ENCODE measurements at places on chromosomes 12 and 14.

DNA sequence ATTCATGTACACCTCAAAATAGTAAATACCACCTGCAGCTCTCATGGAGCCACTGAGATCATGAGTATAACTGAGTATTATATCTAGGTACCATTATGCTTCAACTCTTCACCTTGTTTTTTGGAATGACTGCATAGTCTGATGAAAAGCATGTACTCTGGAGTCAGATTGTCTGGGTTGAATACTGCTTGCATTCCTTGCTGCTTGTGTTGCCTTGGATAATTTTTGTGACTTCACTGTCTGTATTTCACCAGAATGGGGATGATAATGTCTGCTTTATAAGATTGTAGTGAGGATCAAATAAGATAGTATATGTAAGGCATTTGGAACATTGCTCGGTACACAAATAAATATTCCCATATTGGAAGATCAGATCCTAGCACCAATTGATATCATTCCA lies 54.2 kb downstream of the SUSD6 start:
- DNase-seq, result no peak

DNA sequence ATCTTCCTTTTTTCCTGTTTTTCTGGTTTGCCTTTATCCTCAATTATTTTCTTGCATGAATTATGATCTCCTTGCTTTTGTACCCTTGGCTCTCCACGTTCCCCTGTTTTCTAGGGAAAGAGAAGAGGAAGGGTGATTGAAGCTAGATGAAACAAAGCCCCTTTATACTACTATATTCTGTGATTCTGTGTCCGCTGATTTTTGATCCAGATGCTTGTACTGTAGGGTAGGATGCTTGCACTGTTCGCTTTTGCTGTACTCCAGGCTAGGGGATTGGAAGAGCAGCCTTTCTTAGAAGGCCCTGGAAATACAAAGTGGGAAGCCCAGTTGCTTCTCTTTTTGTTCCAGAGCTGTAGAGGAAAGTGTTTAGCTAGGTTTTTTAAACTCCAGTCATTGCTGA lies 35.1 kb upstream of the KLHDC2 start:
- DNase-seq, result no peak

- DNase-seq, result no peak
Measured at GRCh38 chr12:105078712-105079570, 5.3 kb downstream of the ALDH1L2 start.

GRCh38 chr12:46679754-46680153 lies 146.0 kb downstream of the SLC38A4 start:
- no peak for DNase-seq

DNA sequence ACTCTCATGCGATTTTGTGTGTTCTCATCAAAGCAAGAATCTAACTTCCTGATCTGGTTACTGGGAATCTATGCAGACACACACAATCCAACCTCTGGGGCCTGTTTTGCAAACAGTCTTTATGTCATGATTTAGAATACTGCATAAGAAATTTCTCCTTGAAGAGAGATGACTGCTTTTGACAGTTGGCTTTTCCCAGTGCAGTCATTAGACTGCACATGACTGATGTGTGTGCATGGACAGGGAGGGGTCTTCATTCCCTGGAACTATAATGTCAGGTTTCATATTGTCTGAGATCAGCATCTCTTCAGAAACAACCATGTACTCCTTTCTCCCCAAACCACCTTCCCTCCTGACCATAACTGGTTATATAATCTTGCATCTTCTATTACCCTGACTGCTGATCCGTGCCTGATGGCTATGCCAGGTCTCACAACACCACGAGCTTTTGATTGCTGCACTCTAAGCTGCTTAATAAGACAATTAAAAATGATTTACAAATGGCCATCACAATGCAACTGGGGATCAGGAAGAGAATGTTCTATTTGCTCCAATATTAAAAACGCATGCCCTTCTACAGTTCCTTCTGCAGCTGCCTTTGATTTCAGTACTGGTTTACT lies 995.4 kb downstream of the NRXN3 start:
- DNase-seq, result peak; percentile 4

DNA sequence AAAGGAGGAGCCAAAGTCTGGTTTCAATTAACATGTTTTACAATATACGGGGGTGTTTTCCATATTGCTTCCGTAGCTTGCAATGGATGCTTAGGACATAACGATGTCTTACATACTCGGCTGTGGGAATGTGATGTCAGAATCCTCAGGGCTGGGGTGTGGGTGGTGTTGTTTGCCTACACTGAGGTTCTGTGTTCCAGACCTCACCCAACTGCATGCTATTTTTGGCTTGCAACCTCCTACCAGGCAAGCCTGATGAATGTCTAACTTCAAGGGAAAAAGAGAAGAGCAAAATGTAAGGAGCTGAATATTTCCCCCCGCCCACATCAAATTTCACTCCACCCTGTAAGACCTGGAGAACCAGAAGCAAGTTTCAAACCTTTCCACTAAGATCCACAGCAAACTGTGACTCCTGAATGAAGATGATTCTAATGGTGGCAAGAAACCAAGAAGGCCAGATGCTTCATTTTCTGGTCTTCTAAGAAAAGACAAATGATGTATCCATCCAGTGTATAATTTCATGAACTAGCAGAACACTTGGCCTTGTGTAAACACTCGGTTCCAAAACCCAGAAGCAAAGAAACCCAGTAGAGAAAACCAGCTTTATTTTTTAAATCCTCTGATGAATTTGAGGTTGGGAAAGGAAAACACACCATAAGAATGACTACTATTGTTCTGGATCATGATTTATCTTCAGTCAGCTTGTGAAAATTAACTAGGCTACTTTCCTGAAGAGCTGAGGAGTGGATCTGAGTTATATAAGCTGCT lies 227.9 kb downstream of the DACT1 start:
- no peak for DNase-seq

Measured in NCI-H1105 (cell line).